ENCODE measurements at places on chromosomes 7 and 10. TPM values are rescaled to one million over a fixed set of nuclear protein-coding genes. Genes with fewer than 3 reads are reported as not detected.

- H3K27me3 ChIP-seq = no peaks in the 10 kb centered on the region
- H3K36me3 ChIP-seq = no peaks in the 10 kb centered on the region
- H3K4me3 ChIP-seq = no peak overlapping the region
- no peak overlapping the region for H3K27ac ChIP-seq
- H3K4me1 ChIP-seq = no peaks in the 10 kb centered on the region
These were observed 175.2 kb downstream of the TPST1 start for GRCh38 chr7:66380272-66380888.

GRCh38 chr10:18000601-18001000 is 48.9 kb downstream of the SLC39A12 start:
- DNase-seq = no peak
- no peak overlapping the region for H3K27ac ChIP-seq
- H3K36me3 ChIP-seq = no peaks in the 10 kb centered on the region
- H3K4me3 ChIP-seq = no peak overlapping the region
- H3K4me1 ChIP-seq = no peaks in the 10 kb centered on the region
- no peaks in the 10 kb centered on the region for H3K27me3 ChIP-seq

GRCh38 chr7:112529521-112529920 is 48.7 kb downstream of the LSMEM1 start:
- no peaks in the 10 kb centered on the region for H3K4me1 ChIP-seq
- no peak overlapping the region for H3K4me3 ChIP-seq
- no peaks in the 10 kb centered on the region for H3K27me3 ChIP-seq
- no peaks in the 10 kb centered on the region for H3K36me3 ChIP-seq
- no peak overlapping the region for H3K27ac ChIP-seq

GRCh38 chr10:23106331-23107072 is 11.1 kb downstream of the MSRB2 start:
- H3K27ac ChIP-seq = no peak overlapping the region
- no peak overlapping the region for H3K4me3 ChIP-seq
- no peaks in the 10 kb centered on the region for H3K4me1 ChIP-seq
- no peaks in the 10 kb centered on the region for H3K27me3 ChIP-seq
- peaks cover 69% of the 10 kb centered on the region for H3K36me3 ChIP-seq

GRCh38 chr7:69245646-69246045 is 352.6 kb upstream of the AUTS2 start:
- no peaks in the 10 kb centered on the region for H3K4me1 ChIP-seq
- H3K27ac ChIP-seq = no peak overlapping the region
- no peak for DNase-seq
- H3K36me3 ChIP-seq = no peaks in the 10 kb centered on the region

DNA sequence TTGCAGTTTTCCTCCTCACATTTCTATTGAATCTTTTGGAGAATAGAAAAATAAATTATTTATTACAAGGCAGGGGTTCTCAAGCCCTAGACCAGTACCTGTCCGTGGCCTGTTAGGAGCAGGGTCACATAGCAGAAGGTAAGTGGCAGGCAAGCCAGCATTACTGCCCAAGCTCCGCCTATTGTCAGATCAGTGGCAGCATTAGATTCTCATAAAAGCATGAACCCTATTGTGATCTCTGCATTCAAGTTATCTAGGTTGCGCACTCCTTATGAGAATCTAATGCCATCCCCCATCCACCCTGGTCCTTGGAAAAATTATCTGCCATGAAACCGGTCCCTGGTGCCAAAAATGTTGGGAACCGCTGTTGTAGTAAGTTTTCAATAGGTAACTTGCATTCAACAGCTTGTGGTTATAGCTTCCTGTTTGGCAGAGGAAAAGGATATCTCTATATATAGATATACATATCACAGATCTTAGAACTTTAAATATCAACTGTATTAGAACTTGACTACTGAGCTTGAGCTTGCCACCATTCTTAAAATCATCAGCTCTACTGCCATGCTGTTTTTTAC is 165.1 kb downstream of the AHR start:
- no peak overlapping the region for H3K27ac ChIP-seq
- no peaks in the 10 kb centered on the region for H3K27me3 ChIP-seq
- H3K36me3 ChIP-seq = no peaks in the 10 kb centered on the region
- no peak for DNase-seq
- H3K4me3 ChIP-seq = no peak overlapping the region
- no peaks in the 10 kb centered on the region for H3K4me1 ChIP-seq

DNA sequence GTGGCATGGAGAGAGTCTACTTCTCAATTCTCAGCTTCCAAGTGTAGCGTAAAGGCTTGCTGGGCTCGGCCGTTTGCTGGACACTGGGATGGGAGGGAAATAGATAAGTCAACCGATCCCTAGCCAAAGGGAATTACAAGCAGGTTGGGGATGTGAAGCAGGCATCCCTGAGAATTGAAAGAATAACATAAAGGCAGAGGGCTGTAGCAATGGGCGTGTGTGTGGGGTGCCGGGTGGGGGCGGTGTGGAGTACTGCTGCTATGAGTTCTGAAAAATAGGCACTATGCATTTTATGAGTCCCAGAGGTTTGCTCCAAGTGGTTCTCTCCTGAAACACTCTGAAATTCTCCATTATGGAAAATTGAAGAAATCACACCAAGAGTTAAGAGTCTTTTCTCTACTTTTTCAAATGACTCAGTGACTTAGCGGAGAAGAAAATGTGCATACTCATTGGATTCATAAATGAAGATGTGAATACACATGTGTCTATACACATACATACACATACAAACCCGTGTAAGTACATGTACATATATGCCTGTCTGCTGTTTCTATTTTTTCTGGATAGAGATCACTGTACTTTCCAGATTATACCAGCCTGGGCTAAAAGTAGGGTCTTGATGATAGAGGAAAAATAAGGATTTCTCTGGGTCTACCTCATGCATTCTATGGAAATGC is 65.4 kb downstream of the ADRA2A start:
- H3K27me3 ChIP-seq = peaks cover 3% of the 10 kb centered on the region
- H3K4me1 ChIP-seq = no peaks in the 10 kb centered on the region
- H3K27ac ChIP-seq = no peak overlapping the region

DNA sequence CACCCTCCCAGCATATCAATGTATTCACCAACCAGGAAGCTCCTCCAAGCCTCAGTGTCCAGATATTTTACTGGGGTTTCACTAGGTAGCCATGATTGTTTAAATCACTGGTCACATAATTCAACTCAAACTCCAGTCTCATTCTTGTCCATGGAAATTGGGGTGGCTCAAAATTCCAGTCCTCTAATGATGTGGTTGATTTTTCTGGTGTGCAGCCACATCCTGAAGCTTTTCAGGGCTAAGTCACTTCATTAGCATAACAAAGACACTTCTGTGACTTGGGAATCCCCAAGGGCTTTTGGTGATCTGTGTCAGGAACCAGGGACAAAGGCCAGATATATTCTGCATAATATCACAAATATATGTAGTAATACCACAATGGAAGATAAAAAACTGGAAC is 786.9 kb upstream of the IGFBP3 start:
- no peak for DNase-seq
- no peaks in the 10 kb centered on the region for H3K27me3 ChIP-seq
- H3K4me3 ChIP-seq = no peak overlapping the region
- H3K36me3 ChIP-seq = no peaks in the 10 kb centered on the region

DNA sequence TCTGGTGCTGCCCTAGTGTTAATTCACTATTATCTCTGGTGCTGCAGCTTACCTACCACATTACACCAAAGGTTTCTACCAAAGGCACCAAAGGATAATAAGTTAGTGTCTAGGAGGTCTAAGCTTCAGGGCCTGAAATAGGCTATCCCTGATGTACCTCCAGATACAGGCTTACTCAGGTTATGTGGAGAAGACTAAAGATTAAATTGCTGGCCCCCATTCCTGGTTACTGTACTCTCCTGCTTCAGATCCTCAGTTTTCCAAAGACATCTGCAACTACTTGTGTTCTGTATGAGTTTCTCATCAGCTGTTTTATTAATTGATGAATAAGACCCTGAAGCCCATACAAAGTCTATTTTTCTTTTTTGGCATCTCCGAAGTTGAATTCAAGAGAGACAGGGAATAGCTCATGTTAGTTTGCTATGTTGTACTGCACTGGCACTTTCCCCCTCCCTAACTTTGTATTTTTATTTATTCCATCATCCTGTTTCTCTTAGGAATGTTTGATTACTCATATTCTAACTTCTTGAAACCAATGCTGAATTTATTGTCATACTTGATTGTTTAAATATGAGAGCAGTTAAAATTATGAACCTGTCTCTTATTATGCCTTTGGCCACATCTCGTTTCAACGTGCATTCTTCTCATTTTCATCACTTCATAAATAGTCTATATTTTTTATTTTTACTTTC is 85.9 kb downstream of the PON1 start:
- H3K4me1 ChIP-seq = no peaks in the 10 kb centered on the region
- H3K27ac ChIP-seq = no peak overlapping the region
- no peaks in the 10 kb centered on the region for H3K27me3 ChIP-seq

- H3K4me1 ChIP-seq = peaks cover 36% of the 10 kb centered on the region
- no peak for DNase-seq
- H3K36me3 ChIP-seq = no peaks in the 10 kb centered on the region
- no peak overlapping the region for H3K4me3 ChIP-seq
- H3K27me3 ChIP-seq = no peaks in the 10 kb centered on the region
These were observed 229.1 kb downstream of the CUX1 start for GRCh38 chr7:102046373-102047117.

GRCh38 chr10:131035779-131036178 is 275.7 kb downstream of the TCERG1L start:
- no peak overlapping the region for H3K27ac ChIP-seq
- no peak for DNase-seq

GRCh38 chr10:68489919-68490318 is 18.1 kb upstream of the DNA2 start:
- no peak overlapping the region for H3K27ac ChIP-seq
- H3K36me3 ChIP-seq = no peaks in the 10 kb centered on the region
- no peak for DNase-seq
- H3K4me1 ChIP-seq = no peaks in the 10 kb centered on the region

DNA sequence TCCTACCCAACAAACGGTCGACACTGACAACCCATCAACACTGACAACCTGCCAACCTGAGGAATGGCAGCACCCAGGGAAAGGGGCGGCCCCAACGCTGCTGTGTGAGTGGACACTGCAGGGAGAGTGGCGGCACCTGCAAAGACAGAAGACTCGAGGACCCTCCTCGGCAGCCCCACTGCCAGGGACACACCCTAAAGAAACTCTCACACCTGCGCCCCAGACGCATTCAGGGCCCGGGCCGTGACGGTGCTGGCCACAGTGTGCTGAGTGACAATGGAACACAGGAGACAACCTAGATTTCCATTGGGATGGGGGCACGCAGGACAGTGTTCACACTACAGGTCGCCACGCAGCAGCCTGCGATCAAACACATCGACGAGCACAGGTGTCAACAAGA is 3.6 kb downstream of the CAMK2B start:
- no peak for DNase-seq
- peak overlapping the region; percentile 77 for H3K27ac ChIP-seq
- H3K4me3 ChIP-seq = no peak overlapping the region

DNA sequence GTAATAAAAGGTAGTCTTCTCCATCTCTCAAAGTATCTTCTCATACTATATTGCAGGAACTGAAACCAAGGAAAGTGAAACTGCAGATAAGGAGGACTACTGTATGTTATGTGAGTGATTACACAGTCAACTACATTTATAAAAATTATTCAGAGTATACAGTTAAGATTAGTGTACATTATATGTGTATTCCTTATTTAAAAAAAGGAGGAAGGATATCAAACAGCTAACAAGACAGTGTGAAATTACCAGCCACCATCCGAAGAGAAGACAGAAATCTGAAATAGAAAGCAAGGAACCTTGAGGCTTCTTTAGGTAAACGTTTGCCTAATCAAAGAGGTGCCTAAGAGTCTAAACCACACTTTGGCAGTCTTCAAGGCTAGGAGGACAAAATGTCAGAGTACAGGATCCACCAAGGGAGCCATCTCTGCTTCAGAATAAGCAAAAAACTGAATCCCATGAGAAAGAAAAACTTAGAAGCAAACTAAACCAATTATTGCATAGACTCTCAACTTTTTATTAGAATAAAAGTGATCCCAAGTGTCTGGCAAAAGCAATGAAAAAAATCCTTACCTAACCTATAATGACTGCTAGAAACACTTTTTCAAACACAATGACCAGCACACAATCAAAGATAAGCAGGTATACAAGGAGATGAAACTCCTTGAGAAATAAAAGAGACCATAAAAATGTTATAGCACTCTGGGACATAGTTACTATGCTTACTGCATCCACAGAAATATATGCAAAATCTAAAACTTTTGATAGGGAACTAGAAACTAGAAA is 6.4 kb downstream of the USP6NL start:
- no peak for DNase-seq
- H3K27me3 ChIP-seq = no peaks in the 10 kb centered on the region
- peaks cover 14% of the 10 kb centered on the region for H3K4me1 ChIP-seq
- no peaks in the 10 kb centered on the region for H3K36me3 ChIP-seq

GRCh38 chr7:30411173-30411572 is 67.4 kb downstream of the NOD1 start:
- DNase-seq = no peak
- no peaks in the 10 kb centered on the region for H3K36me3 ChIP-seq
- no peaks in the 10 kb centered on the region for H3K27me3 ChIP-seq
- H3K4me1 ChIP-seq = no peaks in the 10 kb centered on the region
- no peak overlapping the region for H3K4me3 ChIP-seq

GRCh38 chr7:20030915-20031362 is 186.2 kb downstream of the MACC1 start:
- no peaks in the 10 kb centered on the region for H3K27me3 ChIP-seq
- H3K36me3 ChIP-seq = no peaks in the 10 kb centered on the region
- H3K27ac ChIP-seq = no peak overlapping the region
- no peak overlapping the region for H3K4me3 ChIP-seq
- H3K4me1 ChIP-seq = no peaks in the 10 kb centered on the region

DNA sequence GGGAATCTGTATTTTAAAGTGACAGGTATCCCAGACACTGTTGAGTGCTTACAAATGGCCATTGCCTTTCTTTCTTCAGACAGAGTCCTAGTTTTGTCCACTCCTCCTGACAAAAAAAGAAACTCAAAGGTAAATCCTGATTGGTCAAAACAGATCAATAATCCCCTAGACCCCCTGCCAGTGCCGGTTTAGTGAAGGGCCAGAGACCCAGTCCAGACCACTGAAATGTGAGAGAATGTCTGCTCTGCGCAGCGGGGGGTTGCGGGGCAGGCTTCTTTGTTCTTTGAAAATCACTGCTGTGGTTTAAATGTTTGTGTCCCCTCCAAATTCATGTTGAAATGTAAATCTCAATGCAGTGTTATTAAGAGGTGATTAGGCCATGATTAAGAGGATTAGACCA is 177.7 kb upstream of the GPR26 start:
- no peak for DNase-seq
- no peak overlapping the region for H3K27ac ChIP-seq
- H3K36me3 ChIP-seq = no peaks in the 10 kb centered on the region
- H3K27me3 ChIP-seq = peaks cover 20% of the 10 kb centered on the region

DNA sequence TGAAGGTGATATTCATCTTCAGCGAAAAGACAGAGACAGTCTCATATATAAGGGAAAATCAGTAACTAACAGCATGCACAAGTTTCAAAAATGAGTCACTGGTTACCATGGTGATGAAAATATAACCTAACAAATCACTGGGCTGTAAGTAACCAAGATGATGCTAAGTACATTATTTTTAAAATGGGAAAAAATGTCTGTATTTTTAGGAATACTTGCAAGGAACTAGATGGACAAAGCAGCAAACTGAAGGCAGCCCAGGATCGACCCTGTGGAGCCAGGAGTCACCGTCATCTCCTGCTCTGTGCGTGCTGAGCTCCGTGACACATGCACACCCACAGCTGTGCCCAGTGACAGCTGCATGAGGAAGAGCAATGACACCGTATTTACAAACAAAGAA is 137.3 kb downstream of the ELMO1 start:
- DNase-seq = no peak
- H3K36me3 ChIP-seq = no peaks in the 10 kb centered on the region
- H3K4me3 ChIP-seq = no peak overlapping the region
- H3K4me1 ChIP-seq = peaks cover 10% of the 10 kb centered on the region
- no peaks in the 10 kb centered on the region for H3K27me3 ChIP-seq
- H3K27ac ChIP-seq = no peak overlapping the region

CCL24 gene
- 0.13 TPM for polyA plus RNA-seq

FAM221A gene
- 4.1 TPM for polyA plus RNA-seq

CTTNBP2 gene
- 1.3 TPM for polyA plus RNA-seq

POP7 gene
- polyA plus RNA-seq = 71.5 TPM

LRRD1 gene
- polyA plus RNA-seq = not detected

ASB15 gene
- 20.3 TPM for polyA plus RNA-seq

PCLO gene
- 0.06 TPM for polyA plus RNA-seq

Data from heart right ventricle (tissue), 16 donors.